Left lung (tissue), 14 donors: ENCODE measurements at places on chromosomes 12 and 14.

DNA sequence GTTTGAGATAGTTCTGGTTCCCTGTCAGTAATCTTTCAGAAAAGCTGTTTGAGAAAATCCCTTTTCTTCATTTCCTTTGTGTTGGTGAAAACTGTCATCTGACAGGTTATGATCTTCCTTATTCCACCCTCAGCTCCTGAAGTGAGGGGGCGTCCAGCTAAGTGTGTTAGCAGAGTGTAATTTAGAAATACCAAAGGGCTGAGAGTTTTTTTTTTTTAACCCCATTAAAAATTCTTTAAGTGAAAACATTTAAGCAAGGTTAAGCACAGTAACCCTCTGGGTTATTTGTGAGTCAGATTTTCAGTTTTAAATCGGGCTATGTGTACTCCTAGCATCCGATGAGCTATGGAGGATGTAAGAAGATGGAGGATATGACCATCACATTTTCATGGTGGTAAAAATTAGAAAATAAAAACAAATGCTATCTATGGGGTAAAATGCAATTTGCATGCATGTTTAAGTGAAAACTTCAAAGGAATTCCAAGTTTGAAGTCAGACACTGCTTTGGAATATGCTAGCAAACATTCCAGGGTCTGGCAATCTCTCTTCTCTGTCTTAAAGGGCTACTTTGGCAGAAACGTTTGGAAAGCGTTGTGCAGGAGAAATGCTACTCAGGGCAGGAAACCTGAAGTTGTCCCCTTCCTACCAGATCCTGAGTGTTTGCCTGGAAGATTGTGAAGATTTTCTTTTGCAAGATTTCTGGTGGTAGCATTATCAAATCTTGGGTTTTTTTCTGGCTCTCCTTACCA lies 197.0 kb upstream of the PRICKLE1 start:
- no peak for DNase-seq

GRCh38 chr12:49762468-49762847 lies 21.1 kb downstream of the TMBIM6 start:
- no peak for DNase-seq

DNA sequence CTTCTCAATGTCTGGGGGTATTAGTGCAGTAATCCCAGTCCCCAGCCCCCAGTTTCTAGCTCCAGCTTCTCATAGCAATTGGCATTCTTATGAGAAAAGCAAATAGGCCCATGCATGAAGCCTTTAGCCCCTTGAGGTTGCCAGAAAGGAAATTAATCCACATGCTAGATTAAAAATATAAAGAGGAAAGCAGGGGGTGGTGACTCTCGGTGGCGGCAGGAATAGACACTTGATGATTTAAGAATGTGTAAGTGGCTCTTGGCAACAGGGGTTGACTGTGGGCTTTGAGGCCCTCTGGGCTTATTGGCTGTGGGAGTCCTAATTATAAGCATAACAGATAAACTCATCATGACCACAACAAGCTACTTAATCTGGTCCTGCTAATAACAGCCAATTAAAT lies 1367.3 kb upstream of the FLRT2 start:
- no peak for DNase-seq

DNA sequence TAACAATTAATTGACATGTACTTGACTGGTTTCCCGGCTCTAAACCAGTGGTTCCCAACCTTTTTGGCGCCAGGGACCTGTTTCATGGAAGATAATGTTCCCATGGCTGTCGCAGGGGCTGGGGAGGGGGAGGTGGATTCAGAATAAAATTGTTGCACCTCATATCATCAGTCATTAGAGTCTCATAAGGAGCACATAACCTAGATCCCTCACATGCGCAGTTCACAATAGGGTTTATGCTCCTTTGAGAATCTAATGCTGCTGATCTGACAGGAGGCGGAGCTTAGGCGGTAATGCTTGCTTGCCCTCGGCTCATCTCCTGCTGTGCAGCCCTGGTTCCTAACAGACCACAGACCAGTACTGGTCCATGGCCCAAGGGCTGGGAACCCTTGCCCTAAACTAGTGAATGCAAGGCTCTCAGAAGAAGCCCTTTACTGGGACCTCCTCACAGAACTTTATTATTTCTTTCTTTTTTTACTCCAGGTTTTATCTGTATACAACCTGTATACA lies 86.4 kb upstream of the SINHCAF start:
- no peak for DNase-seq

GRCh38 chr12:89817501-89818226 lies 109.0 kb upstream of the ATP2B1 start:
- no peak for DNase-seq

- DNase-seq, result no peak
Observed at GRCh38 chr14:76584271-76584702, 177.0 kb upstream of the VASH1 start.

GRCh38 chr14:50837271-50837670 lies 6.3 kb upstream of the NIN start:
- no peak for DNase-seq
